Transverse colon (tissue), 4 donors: ENCODE measurements at places on chromosomes 5 and 9.

- no peak for DNase-seq
Observed at GRCh38 chr5:58122848-58123392, 337.0 kb downstream of the PLK2 start.

DNA sequence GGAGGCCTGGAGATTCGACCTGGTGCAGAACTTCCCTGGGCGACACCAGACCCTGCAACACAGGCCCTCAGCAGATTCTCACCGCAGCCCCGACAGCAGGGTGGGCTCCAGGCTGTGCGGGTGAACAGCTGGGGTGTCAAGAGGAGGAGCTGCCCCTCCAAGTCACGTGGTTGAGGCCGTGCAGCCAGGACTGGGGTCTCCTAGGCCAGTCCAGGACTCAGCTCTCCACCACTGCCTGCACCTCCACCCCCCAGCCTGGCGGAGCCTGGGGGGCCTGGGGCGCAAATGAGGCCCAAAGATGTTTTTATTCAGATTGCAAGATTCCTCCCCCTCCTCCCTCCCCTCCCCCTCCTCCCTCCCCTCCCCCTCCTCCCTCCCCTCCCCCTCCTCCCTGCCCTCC is 9.2 kb upstream of the AGPAT2 start:
- DNase-seq, result no peak

- DNase-seq, result no peak
Observed at GRCh38 chr5:152389208-152389849, 15.8 kb downstream of the NMUR2 start.

DNA sequence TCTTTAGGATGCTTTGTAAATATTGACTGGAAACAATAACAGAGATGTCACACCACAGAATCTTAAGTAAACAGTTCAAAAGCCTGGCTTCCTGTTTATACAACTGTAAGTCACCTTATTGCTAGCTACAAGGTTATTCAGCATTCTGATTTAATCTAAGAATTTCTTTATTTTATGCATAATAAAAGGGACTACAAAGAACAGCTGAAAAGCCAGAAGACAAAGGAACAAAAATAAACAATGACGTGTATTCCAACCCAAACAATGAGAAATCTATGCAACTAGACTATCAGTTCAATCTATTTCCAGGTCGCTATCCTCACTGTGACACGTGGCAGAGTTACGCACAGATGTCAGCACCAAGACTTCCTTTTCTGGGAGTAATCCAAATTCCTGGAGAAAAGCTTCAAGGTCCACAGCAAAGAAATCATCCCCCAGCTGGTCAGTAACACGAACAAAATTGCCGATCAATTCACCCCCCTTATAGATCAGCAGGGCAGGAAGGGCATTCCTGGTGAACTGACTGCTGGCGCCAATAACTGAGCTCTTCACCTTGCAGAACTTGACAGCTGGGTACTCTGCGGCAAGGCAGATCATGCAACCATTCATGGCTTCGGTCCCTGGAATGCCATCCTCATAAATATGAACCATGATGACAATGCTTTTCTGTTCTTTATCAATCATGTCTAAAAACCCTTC is 8.4 kb downstream of the PDCL start:
- DNase-seq, result no peak

DNA sequence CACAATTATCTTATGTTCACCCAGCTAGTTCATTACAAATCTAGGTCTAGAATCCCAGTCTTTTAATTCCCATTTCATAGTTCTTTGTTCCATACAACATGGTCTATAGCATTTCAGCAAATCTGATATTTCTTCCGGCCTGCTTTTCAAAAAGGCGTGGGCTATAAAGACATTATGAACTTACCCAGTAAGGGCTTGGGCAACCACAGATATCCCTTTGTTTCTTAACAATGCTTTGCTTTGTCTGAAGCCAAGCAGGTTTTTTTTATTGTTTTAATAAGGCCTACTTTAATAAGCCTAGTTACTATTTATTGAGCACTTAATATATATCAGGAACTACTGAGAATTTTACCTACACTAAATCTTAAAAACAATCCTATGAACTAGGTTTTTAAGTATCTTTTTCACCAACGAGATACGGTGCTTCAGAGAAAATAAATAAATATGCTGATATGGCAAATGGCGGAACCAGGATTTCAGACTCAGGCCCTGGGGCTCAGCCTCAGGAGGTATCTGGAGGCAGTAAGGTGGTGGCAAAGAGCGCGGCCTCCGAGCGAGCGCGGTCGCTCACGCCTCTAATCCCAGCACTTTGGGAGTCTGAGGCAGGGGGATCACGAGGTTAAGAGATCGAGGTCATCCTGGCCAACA is 29.7 kb downstream of the PCA3 start:
- DNase-seq, result no peak

- no peak for DNase-seq
Observed at GRCh38 chr5:136724161-136724560, 358.8 kb upstream of the TRPC7 start.

GRCh38 chr9:110036286-110036685 is 171.7 kb downstream of the C9orf152 start:
- DNase-seq, result no peak

DNA sequence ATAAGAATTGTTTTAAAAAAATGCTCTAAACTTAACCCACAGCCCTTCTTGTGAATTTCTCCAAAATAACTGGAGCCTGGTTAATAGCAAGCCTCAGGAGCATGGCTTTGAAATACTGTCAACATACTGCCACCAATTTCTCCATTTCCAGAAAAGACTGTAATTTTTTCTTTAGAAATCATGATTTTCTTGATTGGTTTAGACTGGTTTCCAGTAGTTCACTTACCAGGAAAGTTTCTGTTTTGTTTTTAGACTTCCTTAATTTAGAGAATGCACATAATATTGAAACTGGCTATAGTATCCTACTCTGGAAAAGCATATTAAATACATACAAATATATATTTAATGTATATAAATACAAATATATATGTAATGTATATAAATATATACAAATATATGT is 4.5 kb upstream of the CD274 start:
- no peak for DNase-seq

DNA sequence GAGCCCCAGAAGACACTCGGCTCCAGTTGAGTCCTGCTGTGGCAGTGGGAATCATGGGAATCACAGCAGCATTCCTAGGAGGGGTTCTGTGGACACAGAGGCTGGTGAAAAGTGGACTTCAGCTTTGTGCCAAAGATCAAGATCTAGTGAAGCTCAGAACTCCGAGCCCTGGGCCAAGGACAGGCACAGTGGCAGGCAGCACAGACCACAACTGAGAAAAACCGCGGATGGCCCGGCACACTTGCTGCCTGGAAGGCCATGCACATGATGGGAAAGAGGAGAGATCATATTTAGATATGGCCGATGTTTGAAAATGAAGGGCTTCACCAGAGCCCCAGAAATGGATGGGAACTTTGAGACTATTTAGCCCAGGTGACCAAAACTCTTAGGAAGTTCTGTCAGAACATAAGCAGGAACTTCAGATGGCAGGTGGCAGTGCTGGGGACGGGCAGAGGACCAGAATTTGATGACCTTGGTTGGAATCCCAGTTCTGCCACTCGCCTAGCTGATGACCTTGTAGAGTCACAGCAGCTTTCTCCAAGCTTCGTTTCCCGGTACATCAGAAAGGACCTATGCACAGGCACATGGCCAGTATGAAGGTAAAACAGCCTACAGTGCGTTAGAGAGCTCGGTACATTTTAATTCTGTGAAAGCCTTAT is 18.0 kb downstream of the BARHL1 start:
- DNase-seq, result no peak

DNA sequence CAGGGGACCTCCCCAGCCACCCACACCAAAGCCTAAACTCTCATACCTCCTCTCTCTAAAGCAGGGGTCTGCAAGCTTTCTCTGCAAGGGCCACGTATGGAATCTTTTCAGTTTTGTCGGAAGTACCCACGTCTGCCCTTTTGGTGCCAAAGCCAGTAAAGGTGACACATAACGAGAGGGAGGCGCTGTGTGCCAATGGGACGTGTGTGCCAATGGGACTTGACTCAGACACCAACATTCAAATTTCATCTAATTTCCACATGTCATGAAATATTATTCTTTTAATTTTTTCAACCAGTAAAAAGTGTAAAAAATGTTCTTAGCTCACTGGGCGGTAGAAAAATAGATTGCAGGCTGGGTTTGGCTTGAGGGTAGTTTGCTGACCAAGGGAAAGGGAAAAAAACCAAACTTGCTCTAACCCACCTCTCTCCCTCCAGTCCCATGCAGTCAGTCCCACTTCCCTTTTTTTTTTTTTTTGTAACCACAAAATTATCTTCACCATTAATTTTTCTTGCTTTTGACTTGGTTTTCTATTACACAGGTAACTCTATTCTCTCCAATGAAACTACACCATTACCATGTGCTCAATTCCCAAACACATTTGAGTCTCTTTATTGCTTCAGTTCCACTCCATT is 25.5 kb downstream of the OR2V1 start:
- DNase-seq, result no peak

- DNase-seq, result no peak
Observed at GRCh38 chr9:108603141-108603540, 252.6 kb downstream of the ACTL7B start.

- no peak for DNase-seq
Observed at GRCh38 chr9:96867079-96867804, 12.9 kb upstream of the ZNF782 start.

- DNase-seq, result no peak
Observed at GRCh38 chr9:32502464-32502863, 23.5 kb downstream of the RIGI start.

- no peak for DNase-seq
Observed at GRCh38 chr5:80061547-80061946, 26.4 kb downstream of the THBS4 start.

GRCh38 chr5:69167493-69167855 is 524 bp downstream of the CCNB1 start:
- DNase-seq, result no peak

- DNase-seq, result no peak
Observed at GRCh38 chr5:171776770-171777759, 8.6 kb upstream of the SMIM23 start.

- DNase-seq, result no peak
Observed at GRCh38 chr9:72533322-72533721, 11.9 kb downstream of the TMC1 start.

GRCh38 chr9:104863180-104863883 is 64.6 kb downstream of the ABCA1 start:
- peak; percentile 32 for DNase-seq

DNA sequence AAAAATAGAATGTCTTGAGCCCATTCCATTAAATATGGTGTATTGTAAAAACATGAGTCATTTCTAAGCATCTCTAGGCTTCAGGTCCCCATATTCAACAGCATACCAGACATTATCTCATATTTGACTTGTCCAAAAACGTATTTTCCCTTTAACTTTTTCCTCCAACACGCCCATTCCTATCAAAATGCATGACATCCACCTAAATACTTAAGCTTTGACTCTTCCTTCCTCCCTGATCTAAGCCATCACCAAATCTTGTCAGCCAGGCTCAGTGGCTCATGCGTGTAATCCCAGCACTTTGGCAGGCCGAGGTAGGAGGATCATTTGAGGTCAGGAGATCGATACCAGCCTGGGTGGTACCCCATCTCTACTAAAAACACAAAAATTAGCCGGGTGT is 23.9 kb downstream of the VCP start:
- no peak for DNase-seq

DNA sequence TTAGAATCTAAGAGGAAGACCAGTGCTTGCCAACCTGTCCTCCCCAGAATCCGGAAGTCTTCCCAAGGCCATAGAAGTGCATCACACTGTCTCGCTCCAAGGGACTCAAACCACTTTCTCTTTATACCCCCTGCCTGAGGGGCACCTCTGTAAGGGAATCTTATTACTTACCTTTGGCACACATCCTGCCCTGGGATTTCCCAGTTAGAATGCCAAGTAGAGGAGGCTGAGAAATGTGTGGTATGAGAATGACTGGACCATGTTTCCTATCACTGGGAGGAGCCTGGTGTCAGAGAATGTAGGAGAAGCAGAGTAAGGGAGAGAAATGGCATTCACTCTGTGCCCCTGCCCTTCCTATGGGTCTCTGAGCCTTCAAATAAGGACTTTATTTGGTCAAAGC is 85.8 kb downstream of the AOPEP start:
- DNase-seq, result no peak

- no peak for DNase-seq
Observed at GRCh38 chr9:15007698-15008097, 97.5 kb upstream of the FREM1 start.

DNA sequence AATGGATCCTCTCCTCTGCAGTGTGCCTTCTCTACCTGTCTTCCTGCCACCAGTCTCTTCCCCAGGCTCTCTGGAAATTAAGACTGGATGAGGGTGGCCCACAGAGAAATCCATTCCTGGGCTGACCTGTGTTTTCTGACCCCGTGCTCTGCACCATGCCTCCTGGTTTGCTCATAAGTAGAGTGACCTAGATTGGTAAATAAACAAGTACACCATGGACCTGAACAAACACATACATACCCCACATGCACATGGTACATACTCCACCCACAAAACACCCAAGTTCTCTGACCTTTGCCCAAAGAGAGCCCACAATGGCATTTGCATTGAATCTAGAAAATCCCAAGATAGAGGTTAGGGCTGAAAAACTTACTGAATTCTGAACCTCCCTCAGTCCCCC is 77.5 kb upstream of the PLPP6 start:
- no peak for DNase-seq

DNA sequence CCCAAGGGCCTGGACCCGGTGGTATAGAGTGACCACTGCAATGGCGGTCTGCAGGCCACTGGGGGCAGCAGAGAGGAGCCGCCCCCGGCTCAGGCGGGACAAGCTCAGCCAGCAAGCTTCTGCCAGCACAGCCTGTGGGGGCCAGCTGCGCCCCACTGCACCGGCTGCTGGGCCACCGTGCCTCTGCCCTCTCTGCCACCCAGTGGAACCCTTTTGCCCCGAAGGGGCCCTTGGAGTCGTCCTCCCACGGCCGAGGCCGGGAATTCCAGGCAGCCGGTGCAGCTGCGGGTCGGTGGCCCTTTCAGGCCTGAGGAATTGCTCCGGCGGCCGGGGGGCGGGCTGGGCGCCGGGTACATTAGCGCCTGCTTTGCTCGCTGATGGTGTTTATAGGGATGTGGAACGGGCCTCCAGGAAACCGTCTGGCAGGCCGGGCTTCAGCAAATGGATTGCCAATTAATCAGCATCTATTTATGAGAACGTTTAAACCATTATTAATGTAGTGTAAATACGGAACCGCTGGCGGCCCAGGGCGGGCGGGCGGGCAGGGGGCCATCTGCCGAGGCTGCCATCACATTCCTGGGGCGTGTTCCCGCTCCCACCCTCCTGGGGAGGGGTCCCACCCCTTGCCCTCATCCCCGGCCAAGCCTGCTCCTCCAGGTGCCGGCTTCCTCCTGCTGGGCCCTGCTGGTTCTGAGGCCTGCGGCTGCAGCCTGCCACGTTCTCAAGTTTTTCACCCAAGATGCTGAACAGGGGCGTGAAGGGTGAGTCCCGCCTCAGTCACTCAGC is 127.4 kb downstream of the BARX1 start:
- DNase-seq, result peak; percentile 44

- DNase-seq, result peak; percentile 53
Observed at GRCh38 chr9:130240410-130241197, 25.0 kb upstream of the HMCN2 start.

DNA sequence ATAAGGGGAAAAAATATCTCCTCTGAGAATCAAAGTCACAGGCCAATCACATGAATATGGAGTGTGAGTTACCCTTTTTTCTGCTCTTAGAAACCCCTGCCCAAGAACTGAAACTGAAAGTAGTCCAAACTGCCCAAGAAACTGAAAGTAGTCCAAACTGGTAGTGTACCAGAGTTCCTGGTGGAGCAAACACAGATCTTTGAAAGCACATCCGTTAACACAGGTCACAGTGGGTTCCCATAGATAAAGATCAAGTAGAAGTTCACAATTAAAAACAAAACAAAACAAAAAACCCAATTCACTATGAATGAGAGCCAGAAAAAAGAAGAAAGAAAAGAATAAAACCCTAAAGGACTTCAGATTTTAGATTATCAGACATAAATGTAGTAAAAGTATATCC is 332.4 kb upstream of the EFNA5 start:
- no peak for DNase-seq
